ENCODE measurements at places on chromosomes 3 and 15.

DNA sequence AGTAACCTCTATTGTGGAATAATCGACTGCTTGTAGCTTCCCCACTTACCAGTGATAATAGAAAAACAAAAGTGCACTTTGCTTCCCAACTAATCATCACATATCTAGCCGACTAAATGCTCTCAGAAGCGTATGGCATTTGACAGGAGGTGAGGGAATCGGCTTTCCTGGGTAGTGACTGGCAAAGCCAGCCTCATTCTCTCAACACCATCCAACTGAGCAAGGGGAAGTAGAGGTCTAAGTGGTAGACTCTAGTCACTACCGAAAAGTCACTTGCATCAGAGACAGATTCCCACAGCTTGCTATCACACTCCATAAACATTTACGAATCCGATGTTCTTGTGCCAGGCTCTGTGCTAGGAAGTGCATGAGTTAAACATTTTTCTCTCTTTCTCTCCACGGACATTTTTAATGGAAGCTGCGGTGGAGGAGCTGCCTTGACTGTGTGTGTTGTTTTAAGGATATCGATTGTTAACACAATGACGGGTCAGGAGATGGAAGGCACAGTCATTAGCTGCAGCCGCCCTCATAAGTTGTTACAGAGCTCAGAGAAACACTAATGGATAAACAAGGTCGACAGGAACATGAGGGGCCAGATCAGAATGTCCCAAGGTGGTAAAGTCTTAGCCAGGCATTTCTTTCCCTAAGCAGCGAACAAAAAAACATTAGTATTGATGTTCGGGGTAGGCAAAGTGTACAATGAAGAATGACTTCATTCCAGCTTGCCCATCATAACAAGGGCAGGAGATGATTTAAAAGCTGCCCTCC, 11.9 kb downstream of the ZNF385D start:
- DNase-seq: no peak

DNA sequence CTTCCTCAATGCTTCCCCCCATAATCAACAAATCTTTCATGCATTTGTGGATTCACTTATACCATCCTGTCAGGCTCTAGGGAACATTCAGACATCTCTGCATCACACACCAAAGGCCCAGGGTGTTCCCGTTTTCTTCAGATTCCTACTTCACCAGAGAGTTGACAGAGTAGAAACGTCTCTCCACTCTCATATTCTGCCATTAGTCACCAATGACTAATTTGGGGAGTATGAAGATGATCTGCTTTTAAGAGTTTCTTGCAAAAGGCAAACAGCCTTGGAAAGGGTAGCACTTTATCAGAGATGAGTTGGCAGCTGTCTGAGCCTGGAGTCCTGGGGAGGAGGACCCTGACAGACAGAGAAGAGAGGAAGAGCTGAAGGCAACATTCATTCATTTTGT, 55.8 kb upstream of the DGKG start:
- no peak for DNase-seq

GRCh38 chr15:63238796-63239195, 38.6 kb upstream of the APH1B start:
- DNase-seq: no peak

- no peak for DNase-seq
Observed at GRCh38 chr15:32106401-32107381, 76.4 kb downstream of the CHRNA7 start.

DNA sequence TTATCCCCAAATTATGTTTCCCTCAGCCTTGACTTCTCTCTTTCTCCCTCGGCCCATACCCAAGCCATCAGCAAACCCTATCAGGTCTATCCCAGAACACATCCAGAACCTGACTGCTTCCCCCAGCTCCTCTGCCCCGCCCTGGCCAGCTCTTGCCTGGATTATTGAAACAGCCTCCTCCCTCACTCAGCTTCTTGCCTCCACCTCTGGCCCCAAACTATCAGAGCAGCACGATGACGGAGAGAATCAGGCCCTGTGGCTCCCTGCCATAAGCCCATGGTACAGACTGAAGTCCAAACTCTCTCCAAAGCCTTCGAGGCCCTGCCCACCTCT, 105.3 kb upstream of the LINGO1 start:
- no peak for DNase-seq
